ENCODE measurements at places on chromosomes 5 and 9.
A peak's percentile ranks its signal among the peaks of the same experiment; 100 is the strongest.

DNA sequence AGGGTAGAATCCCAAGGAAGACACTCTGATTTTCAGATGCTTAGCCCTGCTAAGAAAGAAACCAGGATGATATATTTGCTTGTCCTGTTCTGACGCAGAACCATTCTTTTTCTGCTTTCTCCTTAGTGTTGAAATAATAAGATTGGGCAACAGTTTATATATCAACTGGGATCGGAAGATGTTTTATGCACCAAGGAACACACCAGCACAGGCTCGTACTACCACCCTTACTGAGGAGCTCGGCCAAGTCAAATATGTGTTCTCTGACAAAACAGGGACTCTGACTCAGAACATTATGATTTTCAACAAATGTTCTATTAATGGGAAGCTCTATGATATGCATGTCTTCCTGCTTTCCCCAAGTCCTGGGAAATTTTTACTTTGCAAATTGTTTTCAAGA is 19.0 kb upstream of the RUSC2 start:
- no peaks in the 10 kb centered on the region for H3K36me3 ChIP-seq
- no peak overlapping the region for H3K4me3 ChIP-seq
- no peaks in the 10 kb centered on the region for H3K27me3 ChIP-seq
- no peaks in the 10 kb centered on the region for H3K4me1 ChIP-seq
- no peak overlapping the region for H3K27ac ChIP-seq
- no peak for DNase-seq

DNA sequence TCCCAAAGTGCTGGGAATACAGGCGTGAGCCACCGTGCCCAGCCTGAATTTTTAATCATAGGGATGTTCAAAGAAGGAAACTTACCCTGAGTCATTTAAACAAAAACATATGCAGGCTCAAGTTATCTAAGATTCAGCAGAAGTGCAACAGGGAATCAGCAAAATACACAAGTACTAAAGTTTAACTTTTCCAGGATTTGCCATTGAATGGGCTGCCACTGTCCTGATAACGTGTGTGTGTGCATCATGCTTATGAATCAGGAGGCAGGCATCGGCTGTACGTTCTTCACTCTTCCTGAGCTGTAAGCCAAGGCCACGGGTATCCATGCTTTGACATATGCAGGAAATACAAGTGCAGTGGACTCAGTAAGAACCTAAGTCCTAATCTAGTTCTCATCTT is 48.8 kb upstream of the FST start:
- H3K4me3 ChIP-seq: no peak overlapping the region
- H3K4me1 ChIP-seq: no peaks in the 10 kb centered on the region
- no peak for DNase-seq
- H3K27me3 ChIP-seq: no peaks in the 10 kb centered on the region
- no peaks in the 10 kb centered on the region for H3K36me3 ChIP-seq
- H3K27ac ChIP-seq: no peak overlapping the region

DNA sequence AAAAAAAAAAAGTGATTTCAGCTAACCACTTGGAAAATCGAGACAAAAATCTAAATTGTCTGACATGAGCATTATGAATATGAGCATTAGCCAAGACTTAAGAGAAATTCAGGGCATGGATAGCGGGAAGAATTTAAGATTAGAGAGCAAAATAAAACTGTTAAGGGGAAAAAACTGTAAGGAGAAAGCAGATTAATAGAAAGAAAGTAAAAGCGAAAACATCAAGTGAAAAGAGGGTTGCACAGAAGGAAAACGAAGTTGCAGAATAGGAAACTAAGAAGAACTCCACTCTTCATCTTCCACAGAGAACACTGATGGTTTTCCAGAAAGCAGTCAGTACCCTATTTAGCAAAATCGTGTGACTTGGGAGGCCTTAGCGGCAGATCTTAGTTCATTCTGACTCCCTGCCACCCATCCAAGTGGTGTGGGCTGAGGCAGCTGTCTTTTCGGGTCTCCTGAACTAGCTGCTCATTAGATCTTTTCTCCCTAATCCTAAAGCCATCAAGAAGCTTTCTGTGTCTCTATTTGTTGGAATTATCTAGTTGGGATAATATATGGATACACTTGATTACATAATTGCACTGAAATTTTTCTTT is 3.7 kb downstream of the NIM1K start:
- peaks cover 20% of the 10 kb centered on the region for H3K4me1 ChIP-seq
- no peaks in the 10 kb centered on the region for H3K36me3 ChIP-seq
- no peak overlapping the region for H3K4me3 ChIP-seq
- no peak overlapping the region for H3K27ac ChIP-seq

GRCh38 chr9:128629852-128630545 is 26.6 kb downstream of the DYNC2I2 start:
- H3K36me3 ChIP-seq: peaks cover 84% of the 10 kb centered on the region
- DNase-seq: no peak
- no peak overlapping the region for H3K4me3 ChIP-seq
- H3K27ac ChIP-seq: no peak overlapping the region
- H3K27me3 ChIP-seq: no peaks in the 10 kb centered on the region

- no peak overlapping the region for H3K4me3 ChIP-seq
- peak; percentile 31 for DNase-seq
- H3K4me1 ChIP-seq: no peaks in the 10 kb centered on the region
- H3K36me3 ChIP-seq: no peaks in the 10 kb centered on the region
Measured at GRCh38 chr5:80092486-80093107, 57.4 kb downstream of the THBS4 start.

All from natural killer cell (primary cell).